Stimulated activated CD4-positive, alpha-beta T cell treated with anti-CD3 and anti-CD28 coated beads, Interleukin-12 subunit alpha, Interleukin-12 subunit beta, amount 100 ng/mL, for 4 hours (primary cell): ENCODE measurements at places on chromosomes 1 and 21.

- DNase-seq = no peak
Measured at GRCh38 chr1:54922921-54923421, 36.0 kb upstream of the DHCR24 start.

DNA sequence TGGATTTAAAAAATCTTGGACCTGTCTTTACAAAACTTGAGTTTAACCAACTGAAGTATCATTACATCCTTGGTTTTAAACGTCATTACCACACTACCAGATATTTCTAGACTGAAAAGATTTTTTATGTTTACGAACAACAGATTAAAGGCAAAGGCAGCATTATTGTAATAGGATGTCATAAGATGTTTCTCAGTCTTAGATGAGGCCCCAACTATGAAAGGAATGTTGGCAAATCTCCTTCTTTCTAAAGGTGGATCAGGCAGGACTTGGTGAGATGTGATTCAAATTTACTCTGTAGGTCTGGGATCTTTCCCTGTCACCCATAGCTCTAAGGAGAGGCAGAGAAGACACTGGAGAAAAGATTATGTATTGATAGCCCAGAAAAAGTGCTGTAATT is 417.9 kb downstream of the PTBP2 start:
- DNase-seq = no peak

GRCh38 chr1:184745929-184746638 is 8.6 kb downstream of the EDEM3 start:
- DNase-seq = no peak

- DNase-seq = no peak
Measured at GRCh38 chr21:45056296-45056904, 18.0 kb upstream of the ADARB1 start.

GRCh38 chr1:230865062-230865817 is 3.1 kb downstream of the C1orf198 start:
- no peak for DNase-seq

- DNase-seq = peak; percentile 30
Measured at GRCh38 chr1:179228783-179229213, 679 bp downstream of the ABL2 start.

DNA sequence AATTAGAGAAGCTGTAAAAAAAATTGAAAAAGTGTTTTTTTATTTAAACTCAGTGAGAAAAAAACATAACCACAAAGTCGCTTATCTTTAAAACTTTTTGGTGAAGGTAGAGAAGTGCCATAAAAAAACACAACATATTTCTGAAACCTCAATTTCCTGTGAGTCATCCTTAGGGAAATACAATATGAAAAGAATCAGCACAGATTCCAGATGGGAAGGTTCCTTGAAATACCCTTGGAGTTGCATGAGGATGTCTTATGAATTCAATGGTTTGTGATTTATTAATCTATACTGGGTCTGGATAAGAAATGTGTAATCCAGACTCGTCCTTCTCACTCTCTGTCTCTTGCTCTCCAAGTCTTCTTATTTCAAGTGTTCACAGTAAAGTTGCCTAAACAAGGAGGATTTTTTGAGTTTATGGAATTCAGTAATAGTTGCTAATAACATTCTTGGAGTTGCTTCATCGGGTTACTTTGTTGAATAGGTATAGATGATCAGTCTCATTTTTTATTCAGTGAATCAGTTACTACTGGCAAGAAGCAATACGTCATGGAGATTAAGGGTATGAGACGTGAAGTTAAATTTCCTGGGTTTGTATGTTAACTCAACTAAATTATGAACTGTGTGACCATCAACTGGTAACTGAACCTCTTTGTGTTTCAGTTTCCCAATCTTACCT is 191.4 kb downstream of the KCNK2 start:
- no peak for DNase-seq

DNA sequence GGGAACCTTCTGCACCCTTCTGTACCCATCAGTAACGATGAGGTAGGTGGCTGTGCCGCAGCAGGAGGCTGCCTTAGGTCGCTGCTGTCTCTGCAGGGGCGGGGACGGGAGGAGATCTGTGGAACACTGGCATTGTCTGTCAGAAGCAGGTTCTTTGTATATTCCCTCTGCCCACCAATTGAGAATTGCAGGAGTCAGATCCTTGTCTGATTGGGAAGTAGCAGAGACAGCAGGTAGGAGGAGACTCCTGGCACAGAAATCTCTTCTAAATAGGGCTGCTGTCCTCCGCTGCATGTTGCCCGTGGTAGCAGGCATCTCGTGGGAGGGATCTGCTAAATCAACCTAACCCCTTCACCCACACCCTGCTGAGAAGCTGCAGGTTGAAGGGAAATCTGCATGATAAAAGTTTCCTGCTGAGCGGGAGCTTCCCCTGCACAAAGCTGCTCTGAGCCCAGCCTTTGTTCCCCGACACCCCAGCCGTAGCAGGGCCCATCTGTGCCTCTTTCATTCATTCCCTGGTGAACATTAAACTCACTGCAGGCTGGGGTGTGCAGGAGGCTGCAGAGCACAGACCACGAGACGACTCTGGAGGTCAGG is 15.9 kb downstream of the SARS1 start:
- no peak for DNase-seq

- no peak for DNase-seq
Measured at GRCh38 chr1:218624052-218624451, 278.9 kb downstream of the TGFB2 start.

GRCh38 chr21:34075760-34076660 is 2.6 kb downstream of the MRPS6 start:
- DNase-seq = no peak
